ENCODE measurements at places on chromosomes 1 and 21.

GRCh38 chr1:234856845-234857245, 246.9 kb upstream of the IRF2BP2 start:
- DNase-seq: no peak

DNA sequence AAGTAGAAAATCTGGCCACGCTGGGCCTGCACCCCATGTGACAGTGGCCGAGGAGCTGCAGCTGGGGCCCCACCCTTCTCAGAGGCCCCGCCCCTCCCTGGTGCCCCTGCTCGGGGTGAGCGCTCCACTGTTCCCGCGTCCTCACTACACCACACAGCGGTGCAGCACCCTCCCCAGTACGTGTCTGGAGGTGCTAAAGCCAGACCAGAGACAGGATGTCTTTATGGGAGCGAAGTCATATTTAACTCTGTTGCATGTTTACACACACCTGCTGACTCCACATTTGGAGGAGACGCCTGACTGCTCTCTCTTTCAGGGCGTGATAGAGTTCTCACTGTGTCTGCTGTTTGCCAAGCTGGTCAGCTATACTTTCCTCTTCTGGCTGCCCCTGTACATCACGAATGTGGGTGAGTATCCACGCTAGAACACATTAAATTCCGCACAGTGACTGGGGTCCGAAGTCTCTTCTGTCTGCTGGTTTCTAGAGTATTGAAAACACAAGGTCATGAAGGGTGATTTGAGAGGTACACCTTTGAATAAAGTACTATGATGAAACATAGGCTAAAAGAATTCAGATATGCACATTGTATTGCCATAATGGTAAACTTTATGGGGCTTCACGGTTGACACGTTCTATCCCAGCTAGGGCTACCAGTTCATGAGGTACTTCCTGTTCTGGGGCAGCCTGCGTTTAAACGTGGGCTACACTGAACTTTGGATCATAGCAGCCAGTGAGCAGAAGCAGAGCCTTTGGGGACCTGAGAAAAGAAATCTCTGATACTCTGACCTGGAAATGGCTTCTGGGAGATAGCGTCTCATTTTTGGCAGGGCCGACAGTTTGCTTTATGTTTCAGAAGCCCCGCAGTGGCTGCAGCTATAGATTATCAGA, 48.4 kb downstream of the SLC37A1 start:
- DNase-seq: no peak

DNA sequence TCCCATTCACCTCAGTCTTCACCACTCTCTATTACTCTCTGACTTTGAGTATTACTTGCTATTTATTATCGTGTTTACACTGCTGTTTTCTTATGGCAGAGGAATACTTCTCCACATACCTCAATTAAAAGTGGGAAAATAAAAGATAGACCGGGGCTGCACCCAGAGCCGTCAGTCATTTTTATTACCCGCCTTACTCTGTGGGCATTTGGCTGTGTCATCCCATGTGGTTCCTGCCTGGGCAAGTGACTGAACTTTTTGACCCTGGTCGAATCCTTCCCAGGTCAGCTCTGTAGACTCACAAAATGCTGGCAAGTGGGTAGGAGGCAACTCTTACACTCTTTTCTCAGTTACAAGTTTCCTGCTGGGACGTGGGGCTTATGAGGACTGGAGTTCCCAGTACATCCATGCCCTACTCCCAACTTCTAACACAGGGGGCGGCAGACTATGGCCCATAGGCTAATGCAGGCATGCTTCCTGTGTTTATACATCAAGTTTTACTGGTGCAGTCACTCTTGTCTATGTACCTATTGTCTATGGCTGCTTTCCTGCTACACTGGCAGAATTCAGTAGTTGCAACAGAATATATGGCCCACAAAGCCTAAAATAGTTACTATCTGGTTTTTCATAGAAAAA, 69.5 kb upstream of the KCND3 start:
- no peak for DNase-seq

DNA sequence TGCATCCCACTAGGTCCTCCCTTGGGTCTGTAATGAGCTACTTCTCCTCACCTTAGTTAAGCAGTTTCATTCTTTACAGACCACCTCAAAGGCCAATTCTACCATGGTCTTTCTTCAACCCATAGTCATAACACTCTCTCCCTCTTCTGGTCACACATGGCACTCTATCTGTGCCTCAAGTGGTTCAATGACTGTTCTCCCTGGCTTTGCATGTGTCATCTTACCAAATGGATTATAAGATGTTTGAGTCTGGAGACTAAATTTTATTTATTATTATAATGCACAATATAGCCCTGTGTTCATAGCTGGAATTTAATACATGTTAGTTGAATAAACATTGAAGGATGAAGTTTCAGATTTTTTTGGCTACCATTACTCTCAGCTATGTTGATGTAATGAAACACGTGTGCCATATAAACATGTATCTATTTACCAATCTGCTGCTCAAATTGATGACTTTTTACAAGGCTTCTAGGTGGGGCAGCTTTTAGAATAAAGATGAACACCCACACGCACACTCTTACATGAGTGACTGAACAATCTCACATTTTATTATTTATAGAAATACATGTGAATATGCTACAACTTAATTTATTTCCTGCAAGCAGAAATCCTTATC, 102.1 kb downstream of the RUNX1 start:
- no peak for DNase-seq

- peak; percentile 74 for DNase-seq
These were observed 69.2 kb downstream of the FASLG start for GRCh38 chr1:172727956-172728603.

- no peak for DNase-seq
These were observed 22.8 kb downstream of the ATP5PO start for GRCh38 chr21:33892853-33893252.

DNA sequence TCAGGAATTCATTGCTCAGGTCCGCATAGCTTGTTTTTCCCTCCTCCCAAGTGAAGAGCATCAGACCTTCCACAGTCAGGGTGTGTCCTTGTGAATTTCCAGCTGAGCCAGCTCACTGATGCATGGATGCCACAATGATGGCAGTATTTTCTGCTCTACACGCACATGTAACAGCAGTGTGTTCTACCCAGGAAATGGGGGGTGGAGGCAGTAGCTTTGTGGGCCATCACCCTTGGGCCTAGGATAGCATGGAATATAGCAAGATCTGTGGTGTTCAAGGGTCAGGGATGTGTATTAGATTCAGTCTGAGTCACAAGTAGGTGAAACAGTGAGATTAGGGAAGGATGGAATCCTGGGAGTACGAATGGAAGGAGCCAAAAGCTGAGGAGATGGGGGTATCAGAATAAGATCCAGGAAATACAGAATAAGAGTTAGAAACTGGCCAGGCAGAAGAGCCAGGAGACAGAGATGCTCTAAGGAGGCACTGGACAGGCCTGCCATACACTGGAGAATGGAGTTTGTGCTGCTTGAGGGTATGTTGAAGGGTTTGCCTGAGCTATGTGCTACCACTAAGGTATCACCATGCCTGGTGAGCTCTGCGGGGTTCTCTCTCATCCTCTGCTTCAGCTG, 90.6 kb upstream of the CNIH3 start:
- DNase-seq: no peak

GRCh38 chr1:4971666-4972065, 317.3 kb downstream of the AJAP1 start:
- DNase-seq: no peak

- peak; percentile 68 for DNase-seq
These were observed 49.0 kb downstream of the TOMM20 start for GRCh38 chr1:235079443-235080296.

DNA sequence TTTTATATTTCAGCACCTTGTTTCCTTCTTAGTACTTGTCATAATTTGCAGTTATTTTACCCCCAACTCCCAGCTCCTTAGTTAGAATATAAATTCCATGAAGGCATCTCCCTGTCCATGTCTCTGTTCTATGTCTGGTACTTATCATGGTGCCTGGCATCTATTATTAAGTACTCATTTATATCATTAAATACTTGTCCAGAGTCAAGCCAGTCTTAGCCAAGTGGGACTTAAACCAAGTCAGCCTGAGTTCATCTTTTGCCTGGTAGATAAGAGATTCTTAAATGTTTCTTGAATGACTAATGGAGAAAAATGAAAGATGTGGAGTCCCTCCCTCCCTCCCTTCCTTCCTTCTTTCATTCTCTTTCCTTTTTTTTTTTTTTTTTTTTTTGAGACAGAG, 9.4 kb downstream of the SLC25A44 start:
- peak; percentile 83 for DNase-seq

DNA sequence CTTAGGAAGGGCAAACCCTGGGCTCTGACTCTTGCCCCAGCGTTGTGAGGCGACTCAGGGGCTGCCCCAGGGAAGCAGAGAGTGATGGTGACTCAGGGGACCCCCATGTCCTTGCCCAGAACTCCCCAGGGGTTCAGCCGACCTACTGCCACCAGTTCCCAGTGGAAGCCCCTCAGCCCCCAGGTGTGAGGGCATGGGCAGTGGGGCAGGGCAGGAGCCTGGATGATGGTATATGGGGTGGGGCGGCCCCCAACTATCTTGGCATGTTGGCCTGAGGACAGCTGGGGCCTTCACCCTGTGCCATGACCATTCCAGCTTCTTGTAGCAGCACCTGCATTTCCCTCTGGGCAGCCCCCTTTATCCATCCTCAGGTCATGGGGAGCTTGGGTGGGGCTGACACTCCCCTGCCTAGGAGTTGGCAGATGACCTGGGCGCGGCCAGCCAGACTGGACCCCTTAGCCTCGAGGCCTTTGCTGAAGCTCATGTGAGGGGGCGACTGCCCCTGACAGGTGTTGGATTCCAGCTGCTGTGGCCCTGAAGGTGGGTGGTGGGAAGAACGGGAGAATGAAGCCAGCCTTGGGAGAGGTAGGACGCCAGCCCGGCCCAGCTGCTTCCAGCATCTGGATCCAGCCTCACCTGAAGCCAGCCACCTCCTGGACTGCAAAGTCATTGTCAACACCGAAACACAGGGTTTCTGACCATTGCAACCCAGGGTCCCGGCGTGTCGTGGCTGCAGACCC, 1.8 kb upstream of the FNDC10 start:
- DNase-seq: no peak

DNA sequence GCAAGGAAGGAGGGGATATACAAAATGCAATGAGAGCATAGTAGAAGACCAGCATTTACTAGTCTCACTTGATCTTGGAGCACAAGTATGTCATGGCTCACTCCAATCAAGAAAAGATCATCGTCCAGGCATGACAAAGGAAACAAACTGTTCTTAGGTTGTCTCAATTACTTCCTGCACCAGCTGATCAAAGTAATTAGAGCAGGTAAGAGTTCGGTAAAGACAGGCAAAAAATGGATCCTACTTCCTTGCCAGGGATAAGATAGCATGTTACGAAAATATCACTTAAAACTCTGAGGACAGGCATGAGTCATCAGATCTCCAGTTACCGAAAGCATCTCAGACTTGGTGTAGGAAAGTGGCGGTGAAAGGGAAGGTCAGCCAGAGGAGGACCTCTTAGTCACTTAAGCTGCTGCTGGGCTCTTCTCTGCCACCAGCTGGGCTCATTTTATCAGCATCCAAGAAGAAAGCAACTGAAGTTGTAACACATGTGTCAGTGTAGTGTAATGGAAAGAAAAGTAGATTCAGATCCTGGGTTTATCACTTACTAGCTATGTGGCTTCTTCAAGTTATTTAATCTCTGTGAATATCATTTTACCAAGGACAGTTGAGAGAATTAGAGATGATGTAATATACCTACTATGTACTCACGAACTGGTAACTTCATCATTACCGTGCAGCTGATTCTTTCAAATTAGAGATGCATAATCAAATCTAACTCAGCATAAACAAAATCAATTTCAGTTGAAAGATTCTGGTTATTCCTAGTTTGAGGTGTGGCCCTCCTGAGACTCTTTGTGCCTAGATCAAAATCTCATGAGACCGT, 46.8 kb downstream of the XCL1 start:
- peak; percentile 87 for DNase-seq

DNA sequence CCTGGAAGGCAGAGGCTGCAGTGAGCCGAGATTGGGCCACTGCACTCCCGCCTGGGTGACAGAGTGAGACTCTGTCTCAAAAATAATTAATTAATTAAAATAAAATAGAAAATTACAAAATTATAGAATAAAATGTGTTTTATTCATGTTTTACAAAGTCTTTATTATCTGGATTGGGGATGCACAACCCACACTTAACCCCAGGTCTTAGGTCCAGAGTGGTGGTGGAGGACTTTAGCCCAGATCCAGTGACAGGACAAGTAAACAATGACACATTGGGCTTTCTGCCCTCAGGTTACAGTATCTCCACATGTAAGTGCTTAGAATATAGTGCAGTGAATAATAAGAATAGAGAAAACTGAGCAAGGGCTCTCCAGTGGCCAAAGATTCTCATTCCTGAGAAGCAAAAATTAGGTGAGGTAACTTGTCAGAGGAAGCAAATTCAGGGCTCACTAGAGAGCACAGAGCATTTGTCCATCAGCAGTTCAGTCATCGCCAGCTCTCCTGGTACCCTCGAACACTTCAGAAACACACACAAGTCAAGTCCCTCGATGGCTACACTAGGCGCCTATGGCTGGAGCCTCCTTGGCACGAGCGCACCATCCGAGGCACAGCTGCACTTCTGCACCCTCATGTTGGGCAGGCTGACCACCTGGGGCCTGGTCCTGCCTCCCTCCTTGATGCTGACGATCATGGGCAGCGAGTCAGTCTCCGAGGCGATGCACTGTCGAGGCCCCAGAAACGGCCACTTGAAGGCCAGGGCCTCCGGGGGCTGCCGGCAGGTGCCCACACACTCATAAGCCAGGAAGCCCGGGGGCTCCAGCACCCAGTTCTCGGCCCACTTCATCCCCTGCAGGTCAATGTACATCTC, 2.6 kb downstream of the LEFTY1 start:
- DNase-seq: no peak

DNA sequence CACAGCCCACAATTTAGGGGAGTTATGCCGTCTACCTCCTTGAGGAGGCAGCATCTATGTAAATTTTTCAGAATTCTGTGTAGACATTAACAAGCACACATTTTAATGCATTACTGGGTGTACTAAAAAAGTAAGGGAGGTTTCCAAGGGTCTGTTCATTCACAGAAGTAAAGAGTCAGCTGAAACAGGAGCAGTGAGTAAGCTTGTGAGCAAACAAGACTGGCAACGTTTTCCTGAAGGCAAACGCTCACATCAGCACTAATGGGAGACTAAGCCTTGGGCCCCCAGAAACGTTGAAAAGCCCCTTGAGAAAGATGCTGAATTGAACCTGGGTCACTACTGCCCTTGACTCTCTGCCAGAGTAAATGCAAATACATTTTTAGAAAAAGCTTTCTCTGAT, 25.7 kb downstream of the RPRD2 start:
- DNase-seq: peak; percentile 21

GRCh38 chr1:59915516-59915915, 11.1 kb downstream of the CYP2J2 start:
- no peak for DNase-seq

- DNase-seq: peak; percentile 35
These were observed 12.2 kb upstream of the RGS16 start for GRCh38 chr1:182616130-182617013.

GRCh38 chr1:51715369-51715768, 98.5 kb downstream of the OSBPL9 start:
- no peak for DNase-seq

DNA sequence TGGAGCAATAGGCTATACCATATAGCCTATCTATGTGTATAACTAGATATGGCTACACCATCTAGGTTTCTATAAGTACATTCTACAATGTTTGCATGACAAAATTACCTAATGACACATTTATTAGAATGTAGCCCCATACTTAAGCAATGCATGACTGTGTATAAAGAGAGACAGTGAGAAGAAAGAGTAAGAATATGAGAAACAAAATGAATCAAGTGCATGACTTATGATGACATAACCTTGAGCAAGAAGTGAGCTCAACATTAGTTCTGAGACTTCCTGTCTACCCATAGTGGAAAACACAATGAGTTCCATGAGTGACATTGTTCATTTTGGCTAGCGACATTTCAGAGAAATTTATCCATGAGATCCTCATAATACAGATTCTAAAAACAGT, 10.1 kb downstream of the SLC44A5 start:
- DNase-seq: no peak
